Progenitor cell of endocrine pancreas (in vitro differentiated cells): ENCODE measurements at places on chromosomes 5 and 9.

DNA sequence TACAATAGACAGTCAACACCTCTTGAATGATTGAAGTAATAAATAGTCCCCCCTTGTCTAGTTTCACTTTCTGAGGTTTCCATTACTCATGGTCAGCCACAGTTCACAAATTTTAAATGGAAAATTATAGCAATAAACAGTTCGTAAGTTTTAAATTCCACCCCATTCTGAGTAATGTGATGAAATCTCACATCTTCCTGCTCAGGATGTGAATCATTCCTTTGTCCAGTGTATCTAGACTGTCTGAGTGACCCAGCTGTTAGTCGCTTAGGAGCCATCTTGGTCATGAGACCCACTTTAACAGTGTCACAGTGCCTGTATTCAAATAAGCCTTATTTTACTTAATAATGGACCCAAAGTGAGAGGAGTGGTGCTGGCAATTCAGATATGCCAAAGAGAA is 311.6 kb upstream of the PRR16 start:
- no peak for DNase-seq

- DNase-seq: no peak
Measured at GRCh38 chr5:74367241-74367733, 273.2 kb downstream of the ENC1 start.

- no peak for DNase-seq
Measured at GRCh38 chr5:171808951-171809350, 23.3 kb downstream of the SMIM23 start.

GRCh38 chr5:134550271-134551214 is 25.1 kb downstream of the JADE2 start:
- no peak for DNase-seq

GRCh38 chr5:2627867-2628266 is 123.6 kb downstream of the IRX2 start:
- no peak for DNase-seq

DNA sequence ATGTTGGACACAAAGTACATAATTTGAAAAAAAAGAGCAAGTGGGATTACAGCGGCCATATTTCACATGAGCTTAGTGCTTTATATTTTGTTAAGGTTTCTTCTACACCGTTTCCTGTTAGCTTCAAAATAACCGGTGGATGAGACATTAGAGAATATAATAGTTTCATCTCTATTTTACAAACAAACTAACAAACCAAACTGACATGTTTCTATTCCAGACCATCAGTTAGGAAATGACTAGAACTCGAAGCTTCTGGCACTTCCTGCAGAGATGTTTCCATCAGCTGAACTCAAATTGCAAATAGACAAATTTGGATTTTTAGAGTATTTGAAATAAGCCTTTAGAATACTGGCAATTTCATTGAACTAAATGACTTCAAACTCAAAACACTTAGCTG is 86.5 kb downstream of the MTRR start:
- DNase-seq: no peak

DNA sequence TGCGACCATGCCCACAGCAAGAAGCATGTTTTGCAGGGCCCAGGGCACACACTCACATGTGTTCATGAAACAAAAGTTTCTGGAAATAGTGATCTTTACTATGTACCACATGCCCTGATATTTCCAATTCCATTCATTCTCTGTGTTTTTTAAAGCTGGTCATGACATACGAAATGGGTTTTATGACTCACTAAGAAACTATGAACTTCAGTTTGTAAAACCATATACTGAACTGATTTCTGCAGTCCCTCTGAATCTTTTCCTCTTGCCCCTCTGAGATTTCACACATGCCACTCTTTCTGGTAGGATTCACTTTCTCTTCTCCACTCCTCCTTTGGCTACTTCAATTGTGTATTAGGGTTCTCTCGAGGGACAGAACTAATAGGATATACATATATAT is 416.1 kb upstream of the TRPC7 start:
- no peak for DNase-seq

- no peak for DNase-seq
Measured at GRCh38 chr9:88007291-88007650, 32.9 kb upstream of the CDK20 start.

DNA sequence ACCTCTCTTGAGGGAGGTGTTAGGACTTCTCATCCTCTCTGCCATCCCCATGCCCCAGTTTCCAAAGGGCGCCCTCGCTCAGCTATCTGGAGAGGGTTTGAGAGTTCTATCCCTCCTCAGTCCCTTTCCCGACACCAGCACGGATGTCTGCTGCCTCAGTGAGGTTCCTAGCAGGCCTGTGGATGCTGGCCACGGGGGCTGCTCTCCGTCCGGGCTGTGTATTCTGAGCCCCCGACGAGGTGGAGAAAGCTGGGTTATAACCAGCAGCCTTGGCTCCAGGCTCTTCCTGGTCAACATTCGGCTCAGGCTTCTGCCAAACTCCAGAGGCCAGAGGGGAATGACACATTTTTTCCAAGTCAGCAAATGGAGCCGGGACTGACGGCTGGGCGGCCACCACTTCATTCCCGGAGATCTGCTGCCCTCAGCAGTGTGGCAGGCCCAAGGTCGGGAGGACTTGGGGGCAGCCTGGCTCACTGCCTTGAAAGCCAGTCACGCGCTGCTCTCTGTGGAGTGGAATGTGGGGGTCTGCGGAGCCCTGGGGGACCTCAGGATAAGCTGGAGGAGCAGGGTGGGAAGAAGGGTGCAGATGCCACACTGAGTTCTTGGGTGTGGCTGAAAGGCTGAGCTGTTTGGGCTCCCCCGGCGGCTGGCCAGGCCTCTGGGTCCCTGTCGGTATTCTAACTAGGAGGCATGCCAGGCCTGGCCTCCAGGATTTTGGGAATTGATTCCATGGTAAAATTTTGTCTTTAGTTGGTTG is 27.4 kb downstream of the PTPA start:
- no peak for DNase-seq

DNA sequence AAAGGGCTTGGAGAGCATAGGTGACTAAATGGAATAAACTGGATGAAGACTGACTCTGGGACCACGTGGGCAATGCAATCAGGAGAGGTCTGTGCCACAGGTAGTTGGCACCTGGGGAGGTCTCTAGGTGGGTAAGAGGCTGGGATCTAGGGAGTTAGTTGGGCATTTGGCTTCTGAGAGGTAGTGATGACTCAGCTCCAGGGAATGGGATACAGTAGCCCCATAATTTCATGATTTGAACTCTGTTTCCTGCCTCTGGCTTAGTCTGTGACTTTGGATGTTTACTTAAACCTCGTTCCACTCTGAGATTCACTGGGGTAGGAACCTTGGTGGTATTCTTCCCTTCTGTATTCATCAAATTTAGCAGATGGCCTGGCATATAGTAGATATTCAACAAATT is 240.8 kb downstream of the KIF4B start:
- DNase-seq: no peak

GRCh38 chr9:8315211-8315610 is 515.6 kb upstream of the DMAC1 start:
- DNase-seq: no peak

- no peak for DNase-seq
Measured at GRCh38 chr5:40416098-40416497, 263.6 kb upstream of the PTGER4 start.

- DNase-seq: no peak
Measured at GRCh38 chr5:124604419-124604818, 142.0 kb downstream of the ZNF608 start.

DNA sequence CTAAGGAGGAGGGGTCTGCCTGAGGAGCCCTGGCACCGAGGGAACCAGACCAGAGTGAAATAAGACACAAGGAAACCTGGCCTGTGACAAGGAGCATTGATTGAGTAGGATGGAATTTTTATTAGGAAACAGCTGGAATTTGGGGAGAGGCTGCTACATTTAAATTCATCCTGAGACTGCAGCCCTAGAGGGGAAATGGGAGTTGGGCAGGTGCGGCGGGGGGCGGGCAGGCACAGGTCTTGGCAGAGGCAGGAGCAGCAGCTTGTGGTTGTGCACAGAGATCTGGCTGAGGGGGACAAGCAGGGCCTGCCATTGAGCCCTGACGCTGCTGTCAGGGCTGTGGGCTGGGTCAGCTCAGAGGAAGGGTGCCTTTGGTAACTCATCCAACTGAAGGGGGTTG is 71.6 kb downstream of the PCDH1 start:
- DNase-seq: no peak

DNA sequence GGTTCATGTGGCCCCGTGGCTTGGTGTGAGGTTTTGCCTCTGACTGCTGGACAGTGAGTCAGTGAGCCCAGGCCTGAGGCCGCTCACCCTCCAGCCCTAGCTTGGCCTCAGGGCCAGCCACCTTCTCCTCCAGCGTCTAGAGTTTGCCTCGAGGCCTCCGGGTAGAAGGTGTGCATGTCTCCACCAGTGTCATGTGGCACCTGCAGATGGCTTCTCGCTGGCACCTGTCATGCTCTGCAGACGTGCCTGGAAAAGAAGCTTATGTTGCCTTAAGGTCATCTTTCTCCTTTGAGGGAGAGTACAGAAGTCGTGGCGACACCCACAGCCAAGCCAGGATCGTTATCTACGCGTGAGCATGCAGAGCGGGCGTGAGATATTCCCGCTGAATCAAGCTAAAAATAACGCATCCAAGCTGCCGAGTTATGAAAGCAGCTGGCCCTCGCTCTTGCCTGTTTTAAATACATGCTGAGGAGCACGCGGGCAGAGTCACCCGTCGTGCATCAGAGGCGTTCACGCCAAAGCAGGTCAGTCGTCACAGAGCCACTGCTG is 79.7 kb upstream of the FCN2 start:
- DNase-seq: no peak

- no peak for DNase-seq
Measured at GRCh38 chr9:95197692-95198271, 119.7 kb downstream of the FANCC start.

DNA sequence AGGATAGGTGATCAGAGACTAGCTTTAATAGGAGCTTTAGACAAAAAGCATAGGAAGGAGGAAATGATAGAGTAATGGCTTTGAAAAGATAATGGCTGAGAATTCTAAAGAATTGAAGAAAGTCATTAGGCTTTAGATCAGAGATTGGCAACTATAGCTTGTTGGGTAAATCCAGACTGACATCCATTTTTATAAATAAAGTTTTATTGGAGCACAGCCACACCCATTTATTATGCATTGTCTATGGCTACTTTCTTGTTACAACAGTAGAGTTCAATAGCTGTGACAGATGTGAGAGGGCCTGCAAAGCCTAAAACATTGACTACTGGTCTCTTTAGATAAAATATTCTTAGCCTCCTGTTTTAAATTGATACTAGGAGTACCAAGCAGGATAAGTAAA is 40.7 kb upstream of the FYB1 start:
- DNase-seq: no peak

DNA sequence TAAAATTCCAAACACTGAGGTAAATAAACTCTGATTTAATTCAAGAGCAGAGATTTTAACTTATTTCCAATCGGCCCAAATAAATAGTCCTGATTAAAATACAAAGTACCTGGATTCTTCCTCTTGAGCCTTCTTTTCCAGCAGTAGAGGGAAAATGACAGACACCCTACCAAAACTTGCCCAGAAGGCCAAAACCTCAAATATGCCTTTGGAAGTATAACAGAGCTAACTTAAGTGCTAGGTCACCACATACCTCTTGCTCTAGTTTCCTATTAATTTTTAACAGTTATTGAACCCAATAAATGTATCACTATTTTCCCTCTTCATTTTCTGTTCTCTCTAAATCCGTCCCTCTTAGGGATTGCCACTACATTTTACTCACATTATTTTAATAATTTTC is 1.4 kb downstream of the BAAT start:
- DNase-seq: no peak

DNA sequence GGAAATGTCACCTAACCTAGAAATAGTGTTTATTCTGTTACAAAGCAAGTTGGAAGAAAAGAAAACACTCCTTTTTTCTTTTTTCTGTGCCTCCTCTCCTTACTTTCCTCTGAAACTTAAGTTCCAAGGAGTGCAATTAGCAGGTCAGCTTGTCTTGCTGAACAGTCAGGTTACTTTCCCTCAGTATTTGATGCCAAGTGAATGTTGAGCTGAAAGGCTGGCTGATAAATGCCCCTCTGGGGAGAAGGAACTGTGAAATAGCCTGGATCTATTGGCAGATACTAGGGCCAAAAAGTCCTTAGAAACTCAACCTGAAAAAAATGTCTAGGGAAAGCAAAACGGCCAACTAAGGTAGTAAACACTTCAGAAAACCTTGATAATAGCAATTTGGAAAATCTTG is 43.6 kb downstream of the GRIA1 start:
- no peak for DNase-seq

DNA sequence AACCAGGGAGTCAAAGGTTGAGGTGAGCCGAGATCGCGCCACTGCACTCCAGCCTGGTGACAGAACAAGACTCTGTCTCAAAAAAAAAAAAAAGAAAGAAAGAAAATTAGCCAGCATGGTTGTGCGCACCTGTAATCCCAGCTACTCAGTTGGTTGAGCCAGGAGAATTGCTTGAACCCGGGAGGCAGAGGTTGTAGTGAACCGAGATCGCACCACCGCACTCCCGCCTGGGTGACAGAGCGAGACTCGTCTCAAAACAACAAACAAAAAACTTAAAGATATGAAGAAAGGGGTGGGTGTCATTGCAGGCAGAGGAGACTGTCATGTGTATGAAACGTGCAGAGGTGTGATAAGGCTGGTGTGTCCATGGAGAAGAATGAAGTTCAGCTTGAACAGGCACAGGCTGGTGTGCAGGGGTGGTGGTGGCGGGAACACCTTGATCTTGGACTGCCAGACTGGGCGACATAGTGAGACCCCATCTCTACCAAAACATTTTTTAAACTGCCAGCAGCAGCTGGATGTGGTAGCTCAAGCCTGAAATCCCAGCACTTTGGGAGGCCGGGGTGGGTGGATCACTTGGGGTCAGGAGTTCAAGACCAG is 69.6 kb downstream of the UGCG start:
- DNase-seq: no peak

DNA sequence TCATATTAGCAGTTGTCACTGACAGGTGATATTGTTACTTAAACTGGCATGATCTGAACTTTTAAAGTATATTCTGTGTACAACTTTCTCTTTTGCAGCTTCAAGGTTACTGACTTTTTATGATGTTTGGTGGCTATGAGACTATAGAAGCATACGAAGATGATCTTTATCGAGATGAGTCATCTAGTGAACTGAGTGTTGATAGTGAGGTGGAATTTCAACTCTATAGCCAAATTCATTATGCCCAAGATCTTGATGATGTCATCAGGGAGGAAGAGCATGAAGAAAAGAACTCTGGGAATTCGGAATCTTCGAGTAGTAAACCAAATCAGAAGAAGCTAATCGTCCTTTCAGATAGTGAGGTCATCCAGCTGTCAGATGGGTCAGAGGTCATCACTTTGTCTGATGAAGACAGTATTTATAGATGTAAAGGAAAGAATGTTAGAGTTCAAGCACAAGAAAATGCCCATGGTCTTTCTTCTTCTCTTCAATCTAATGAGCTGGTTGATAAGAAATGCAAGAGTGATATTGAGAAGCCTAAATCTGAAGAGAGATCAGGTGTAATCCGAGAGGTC is 5.9 kb downstream of the ZCCHC7 start:
- DNase-seq: no peak

- DNase-seq: peak; percentile 58
Measured at GRCh38 chr5:1801222-1801966, at the start of gene NDUFS6. TSS of gene NDUFS6 (plus strand) at chr5:1801407. CDS start at chr5:1801418, 11 bp downstream.

DNA sequence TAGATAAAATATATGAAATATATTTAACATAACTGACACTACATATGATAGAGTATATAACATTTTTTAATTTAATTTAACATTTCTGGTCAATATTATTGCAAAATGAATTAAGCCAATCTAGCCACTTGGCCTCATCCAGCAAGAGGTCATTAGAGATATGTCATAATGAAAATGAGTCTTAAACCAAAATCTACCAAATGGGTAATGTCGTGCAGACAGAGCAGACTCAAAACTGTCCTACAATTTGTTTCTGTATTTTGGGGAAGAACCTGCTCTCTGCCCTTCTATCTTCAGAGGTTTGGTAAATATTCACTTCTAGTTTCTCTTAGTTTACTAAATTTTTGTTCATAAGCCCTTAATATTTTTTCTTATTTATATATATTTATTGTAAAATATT is 61.4 kb downstream of the ARHGEF28 start:
- no peak for DNase-seq
